ENCODE measurements at places on chromosomes 4 and X. TPM values are rescaled to one million over a fixed set of nuclear protein-coding genes. Genes with fewer than 3 reads are reported as not detected.
A peak's percentile ranks its signal among the peaks of the same experiment; 100 is the strongest.

Gene PRDM5
- total RNA-seq: 57.1 TPM

Gene PLXNB3
- total RNA-seq: 14.6 TPM

Gene PRDM8
- 8.8 TPM for total RNA-seq

Gene F11
- total RNA-seq: 0.99 TPM

- peak; percentile 90 for DNase-seq
Measured at GRCh38 chrX:100409610-100410590, at the start of gene PCDH19. Gene PCDH19 (minus strand): TSS chrX:100410273. CDS start chrX:100408597, 1,676 bp downstream.

- no peak for DNase-seq
Measured at GRCh38 chr4:115844180-115844579, 730.8 kb upstream of the NDST4 start.

- no peak for DNase-seq
Measured at GRCh38 chrX:114905251-114905650, 112.2 kb downstream of the IL13RA2 start.

All from spinal cord (tissue), 10 donors.